ENCODE measurements at places on chromosomes 6 and 20.

GRCh38 chr6:111243095-111243494 lies 155.8 kb downstream of the SLC16A10 start:
- no peak for DNase-seq

GRCh38 chr6:159969204-159969912 lies 476 bp downstream of the IGF2R start:
- peak; percentile 17 for DNase-seq

DNA sequence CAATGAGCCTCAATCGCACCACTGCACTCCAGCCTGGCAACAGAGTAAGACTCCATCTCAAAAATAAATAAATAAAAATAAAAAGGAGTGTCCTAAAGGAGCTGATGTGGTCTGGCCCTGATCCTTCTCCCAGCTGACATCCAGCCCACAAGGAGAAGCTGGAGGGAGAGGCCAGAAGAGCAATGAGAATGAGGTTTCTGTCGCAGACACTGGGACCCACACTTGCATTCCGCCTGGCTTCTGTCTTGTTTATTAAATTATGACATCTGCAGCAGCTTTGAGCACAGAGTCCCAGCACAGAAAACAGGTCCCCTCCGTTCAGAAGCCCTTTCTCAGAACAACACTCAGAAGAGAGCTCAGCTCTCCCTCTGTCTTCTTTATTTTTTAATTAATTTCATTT lies 10.3 kb upstream of the E2F1 start:
- DNase-seq = no peak

DNA sequence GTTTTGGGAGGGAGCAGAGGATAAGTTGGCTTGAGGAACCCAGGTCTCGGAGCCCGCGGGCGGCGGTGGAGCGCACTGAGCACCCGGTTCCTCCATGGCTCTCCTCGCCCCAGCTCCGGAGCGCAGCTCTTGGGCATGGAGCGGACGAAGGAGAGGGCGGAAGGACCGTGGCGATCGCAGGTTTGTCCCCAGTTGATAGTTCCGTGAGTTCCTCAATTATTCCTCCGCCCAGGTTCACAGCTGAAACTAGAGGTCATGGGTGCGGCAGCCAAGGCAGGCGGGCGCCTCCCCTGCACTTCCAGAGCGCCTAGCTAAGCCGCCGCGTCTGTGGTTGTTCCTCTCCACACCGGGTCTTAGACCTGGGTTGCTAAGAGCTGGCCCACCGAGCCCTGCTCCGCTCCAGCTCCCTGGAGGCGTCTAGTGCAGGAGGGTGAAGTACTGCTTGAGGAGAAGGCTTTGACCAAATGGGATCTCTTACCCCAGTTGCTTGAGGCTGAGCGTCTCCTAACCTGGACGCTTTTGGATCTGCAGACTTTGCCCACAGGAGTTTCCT lies at the start of gene HTR1B:
TSS of gene HTR1B (minus strand) at position 184 of the 553 bp plus-strand sequence. CDS start at position 96, 88 bp downstream.
- no peak for DNase-seq

- DNase-seq = no peak
Measured at GRCh38 chr20:22752324-22752723, 168.0 kb upstream of the FOXA2 start.

DNA sequence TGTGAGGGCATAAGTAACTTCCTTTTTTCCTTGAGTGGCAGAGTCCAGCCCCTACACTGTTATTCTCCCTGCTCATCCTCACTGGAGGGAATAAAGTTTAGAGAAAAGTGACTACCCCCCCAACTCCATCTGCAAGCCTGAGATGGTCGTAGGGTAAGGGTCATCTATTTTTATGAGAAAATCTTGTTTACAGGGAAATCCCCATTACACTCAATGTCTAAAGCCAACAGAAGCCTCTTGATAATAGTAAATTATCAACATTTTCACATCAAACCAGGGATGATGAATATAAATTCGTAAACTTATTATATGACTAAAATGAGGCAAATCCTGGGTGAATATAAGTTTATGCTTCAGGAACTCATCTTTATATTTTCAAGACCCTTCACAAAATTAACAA lies 174.0 kb upstream of the KCNK16 start:
- DNase-seq = no peak

GRCh38 chr6:110596354-110596753 lies 119.9 kb upstream of the SLC22A16 start:
- no peak for DNase-seq

- DNase-seq = no peak
Measured at GRCh38 chr6:106184629-106185028, 98.5 kb downstream of the PRDM1 start.

GRCh38 chr6:149963462-149964307 lies at the start of gene ULBP1:
ULBP1 (plus strand) TSS chr6:149963943; CDS start chr6:149964050, 107 bp downstream.
- peak; percentile 50 for DNase-seq

DNA sequence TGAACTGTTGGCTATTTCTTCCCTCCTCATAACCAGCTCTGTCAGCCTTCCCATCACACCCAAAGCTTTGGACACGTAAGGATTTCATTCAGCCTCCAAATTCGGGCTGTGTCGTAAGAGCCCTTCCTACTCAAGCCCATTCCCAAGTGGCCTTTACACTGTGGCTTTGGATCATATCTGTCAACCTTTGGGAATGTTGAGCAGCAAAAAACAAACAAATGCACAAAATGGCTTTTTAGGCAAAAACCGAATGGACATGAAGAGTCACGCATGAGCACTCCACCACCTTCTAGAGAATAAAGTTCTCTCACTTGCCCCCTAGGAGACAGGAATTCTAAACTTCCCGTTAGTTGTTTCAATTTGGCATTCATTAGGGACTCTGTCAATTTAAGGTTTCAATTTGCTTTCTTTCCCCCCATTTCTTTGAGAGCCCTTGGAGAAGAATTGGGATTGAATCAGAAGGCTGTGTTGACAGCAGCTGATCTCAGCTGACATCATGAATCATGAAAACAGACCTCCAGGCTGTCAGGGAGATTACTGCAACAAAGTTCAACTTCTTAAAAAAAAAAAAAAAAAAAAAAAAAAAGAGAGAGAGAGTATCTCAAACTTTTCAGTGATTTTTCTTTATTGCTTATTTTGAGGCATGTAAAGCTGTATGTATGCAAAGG lies 110.3 kb downstream of the BCAS1 start:
- no peak for DNase-seq

DNA sequence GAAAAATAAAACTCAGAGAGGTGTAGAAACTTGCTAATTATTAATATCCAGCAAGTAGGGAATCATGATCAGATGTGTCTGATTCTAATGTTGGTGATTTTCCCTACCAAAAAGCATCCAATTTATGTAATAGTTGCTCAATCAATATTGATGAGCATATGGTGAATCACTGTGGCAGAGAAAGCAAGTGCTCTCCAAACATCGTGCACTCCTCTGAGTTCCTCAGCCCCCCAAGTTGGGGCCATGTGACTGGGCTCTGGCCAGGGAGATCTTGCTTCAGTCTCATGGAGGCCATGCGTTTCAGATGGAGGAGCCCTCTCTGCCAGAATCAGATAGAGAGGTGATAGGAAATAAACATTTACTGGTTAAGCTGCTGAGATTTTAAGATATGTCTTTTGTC lies 133.2 kb upstream of the LY86 start:
- no peak for DNase-seq

DNA sequence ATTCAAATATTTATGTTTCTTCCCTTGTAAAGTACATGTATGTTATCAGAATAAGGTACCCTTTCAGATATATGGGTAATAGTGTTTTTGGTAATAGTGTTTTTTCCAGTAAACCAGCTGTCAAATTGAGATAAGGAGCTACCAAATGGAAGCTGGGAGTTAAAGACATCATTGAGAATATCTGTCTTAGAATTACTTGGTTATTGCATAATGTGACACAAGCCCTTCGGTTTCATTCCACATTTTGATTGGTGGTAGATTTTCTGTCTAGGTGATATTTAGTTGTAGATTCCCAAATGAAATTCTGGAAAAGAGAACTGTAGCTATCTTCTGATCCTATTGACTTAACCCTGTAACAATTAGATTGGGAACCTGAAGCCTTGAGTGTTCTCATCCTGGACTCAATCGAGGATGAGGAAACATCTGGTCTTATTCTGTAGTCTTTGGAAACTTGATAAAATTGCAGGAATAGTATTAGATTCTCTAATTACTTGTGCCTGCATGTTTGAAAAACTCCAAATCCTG lies 75.1 kb upstream of the SYNJ2 start:
- DNase-seq = no peak

DNA sequence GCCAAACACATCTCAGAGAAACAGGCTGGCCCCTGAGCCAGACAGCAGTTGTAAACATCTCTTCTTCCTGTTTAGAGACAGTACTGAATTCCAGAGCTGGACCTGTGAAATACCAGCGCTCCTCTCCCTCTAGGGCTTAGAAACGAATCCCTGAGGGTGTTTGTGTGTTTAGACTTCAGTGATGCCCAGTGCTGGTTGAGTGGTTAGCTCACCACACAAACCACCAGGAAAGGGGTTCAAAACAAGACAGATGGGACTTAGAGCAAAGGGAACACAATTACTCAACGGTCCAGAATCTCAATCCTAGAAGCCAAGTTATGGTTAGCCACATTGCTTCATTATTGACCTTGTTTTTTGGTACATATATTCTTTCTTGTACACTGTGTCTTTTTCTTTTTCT lies 108.7 kb upstream of the TMEM170B start:
- DNase-seq = peak; percentile 47

Data from PC-9 (cell line).